ENCODE measurements at places on chromosomes 1 and 21. TPM values are rescaled to one million over a fixed set of nuclear protein-coding genes. Genes with fewer than 3 reads are reported as not detected.

- no peak for DNase-seq
- H3K27ac ChIP-seq = no peak overlapping the region
- no peaks in the 10 kb centered on the region for H3K27me3 ChIP-seq
- peaks cover 79% of the 10 kb centered on the region for H3K36me3 ChIP-seq
Measured at GRCh38 chr1:35390600-35391494, 122.3 kb downstream of the ZMYM4 start.

DNA sequence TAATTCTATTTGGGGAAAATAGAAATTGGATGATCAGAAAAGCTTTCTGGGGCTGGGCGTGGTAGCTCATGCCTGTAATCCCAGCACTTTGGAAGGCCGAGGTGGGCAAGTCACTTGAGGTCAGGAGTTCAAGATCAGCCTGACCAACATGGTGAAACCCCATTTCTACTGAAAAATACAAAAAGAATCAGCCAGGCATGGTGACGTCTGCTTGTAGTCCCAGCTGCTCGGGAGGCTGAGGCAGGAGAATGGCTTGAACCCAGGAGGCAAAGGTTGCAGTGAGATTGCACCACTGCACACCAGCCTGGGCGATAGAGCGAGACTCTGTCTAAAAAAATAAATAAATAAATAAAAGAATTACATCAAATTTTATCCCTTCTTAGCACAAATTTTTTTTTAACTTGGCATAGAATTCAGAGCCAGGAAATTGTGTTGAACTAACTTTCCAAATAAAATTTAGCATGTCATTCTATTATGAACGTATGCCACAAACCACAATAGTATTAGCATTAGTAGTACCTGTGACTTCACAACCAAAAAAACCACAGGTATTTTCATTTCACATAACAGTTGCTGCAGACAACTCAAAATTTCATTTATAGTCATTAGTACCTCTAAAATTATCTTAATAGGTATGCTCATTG, 4.5 kb upstream of the ANKRD13C start:
- no peaks in the 10 kb centered on the region for H3K27me3 ChIP-seq
- peaks cover 3% of the 10 kb centered on the region for H3K4me1 ChIP-seq
- no peak for DNase-seq
- H3K27ac ChIP-seq = no peak overlapping the region

- no peaks in the 10 kb centered on the region for H3K36me3 ChIP-seq
- DNase-seq = no peak
- H3K4me3 ChIP-seq = no peak overlapping the region
- no peak overlapping the region for H3K27ac ChIP-seq
- H3K27me3 ChIP-seq = no peaks in the 10 kb centered on the region
- H3K4me1 ChIP-seq = no peaks in the 10 kb centered on the region
Measured at GRCh38 chr1:245690156-245690690, 535.4 kb downstream of the KIF26B start.

- no peaks in the 10 kb centered on the region for H3K36me3 ChIP-seq
- H3K27me3 ChIP-seq = no peaks in the 10 kb centered on the region
- no peak for DNase-seq
- peaks cover 31% of the 10 kb centered on the region for H3K4me1 ChIP-seq
Measured at GRCh38 chr1:115809847-115810246, 31.1 kb downstream of the NHLH2 start.

- H3K36me3 ChIP-seq = no peaks in the 10 kb centered on the region
- no peak overlapping the region for H3K4me3 ChIP-seq
- H3K27ac ChIP-seq = peak overlapping the region; percentile 85
- peaks cover 33% of the 10 kb centered on the region for H3K4me1 ChIP-seq
- no peaks in the 10 kb centered on the region for H3K27me3 ChIP-seq
Measured at GRCh38 chr1:6358757-6359201, 34.8 kb downstream of the ACOT7 start.

The IL22RA1 gene
- 0.79 TPM for total RNA-seq

GRCh38 chr1:27430903-27431600, 38.6 kb downstream of the GPR3 start:
- H3K27ac ChIP-seq = peak overlapping the region; percentile 67
- DNase-seq = peak; percentile 47
- H3K4me3 ChIP-seq = no peak overlapping the region
- H3K27me3 ChIP-seq = no peaks in the 10 kb centered on the region
- H3K36me3 ChIP-seq = peaks cover 6% of the 10 kb centered on the region
- H3K4me1 ChIP-seq = peaks cover 97% of the 10 kb centered on the region

- no peak for DNase-seq
- H3K27ac ChIP-seq = no peak overlapping the region
- H3K4me3 ChIP-seq = no peak overlapping the region
- no peaks in the 10 kb centered on the region for H3K4me1 ChIP-seq
Measured at GRCh38 chr1:115215703-115216521, 122.1 kb downstream of the NGF start.

The RSPH1 gene
- 10.3 TPM for total RNA-seq

The URB1 gene
- total RNA-seq = 13.8 TPM

The KANK4 gene
- 6.4 TPM for total RNA-seq

The TAS1R3 gene
- total RNA-seq = 0.80 TPM

DNA sequence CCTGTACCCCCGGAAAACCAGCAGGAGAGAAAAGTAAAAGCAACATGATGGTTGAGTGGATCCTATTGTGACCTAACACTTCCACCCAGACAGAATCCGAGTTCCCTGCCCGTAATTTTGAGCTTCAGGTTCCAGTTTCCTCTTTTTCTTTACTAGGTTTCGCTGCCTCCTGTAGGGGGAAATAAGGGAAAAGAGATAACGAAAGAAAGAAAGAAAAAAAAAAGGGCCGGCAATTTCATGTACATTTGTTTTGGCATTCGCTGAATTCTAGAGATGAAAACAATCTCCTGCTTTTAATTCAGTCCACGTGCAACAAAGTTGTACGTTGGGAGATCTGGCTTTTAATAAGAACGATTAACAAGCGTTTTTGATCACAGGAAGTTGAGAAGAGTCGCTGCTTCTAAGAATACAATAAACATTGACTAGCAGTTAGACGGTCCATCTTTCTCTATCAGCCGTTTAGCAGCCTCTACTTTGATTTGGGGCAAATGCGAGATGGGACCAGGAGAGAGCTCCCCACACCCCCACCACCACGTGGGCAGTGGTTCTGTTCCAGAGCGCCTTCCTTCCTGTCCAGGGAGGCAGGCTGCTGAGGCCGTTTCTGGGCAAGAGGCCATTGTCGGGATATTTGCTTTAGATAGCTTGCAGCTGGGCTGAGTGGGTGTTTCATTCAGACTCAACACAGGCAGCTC, 155.9 kb upstream of the RUNX1 start:
- H3K36me3 ChIP-seq = no peaks in the 10 kb centered on the region
- H3K27me3 ChIP-seq = no peaks in the 10 kb centered on the region
- H3K4me3 ChIP-seq = peak overlapping the region; percentile 14
- peaks cover 9% of the 10 kb centered on the region for H3K4me1 ChIP-seq
- peak overlapping the region; percentile 73 for H3K27ac ChIP-seq
- DNase-seq = no peak

GRCh38 chr1:11802616-11802972, 3.2 kb downstream of the MTHFR start:
- no peak for DNase-seq
- peak overlapping the region; percentile 99 for H3K27ac ChIP-seq
- H3K4me3 ChIP-seq = peak overlapping the region; percentile 69
- no peaks in the 10 kb centered on the region for H3K27me3 ChIP-seq
- peaks cover 64% of the 10 kb centered on the region for H3K4me1 ChIP-seq

The GPR3 gene
- 0.76 TPM for total RNA-seq

DNA sequence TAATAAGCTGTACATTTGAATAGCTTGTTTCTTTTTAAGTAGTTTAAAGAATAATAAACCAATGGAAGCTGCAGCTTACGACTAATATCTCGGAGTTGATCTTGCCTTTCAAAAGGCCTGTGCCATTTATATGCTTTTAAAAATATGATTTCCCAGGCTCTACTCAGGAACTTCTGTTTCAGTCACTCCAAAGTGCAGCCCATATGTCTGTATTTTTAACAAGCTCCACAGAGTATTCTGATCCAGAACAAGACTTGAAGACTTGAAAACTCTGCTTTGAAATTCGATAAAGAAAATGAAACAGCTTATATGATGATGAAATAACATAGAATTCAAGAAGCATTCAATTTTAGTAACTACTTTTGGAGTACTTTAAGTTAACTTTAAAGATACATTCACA, 79.1 kb upstream of the PLPPR4 start:
- DNase-seq = no peak
- H3K4me3 ChIP-seq = no peak overlapping the region
- H3K27me3 ChIP-seq = no peaks in the 10 kb centered on the region
- H3K36me3 ChIP-seq = no peaks in the 10 kb centered on the region

- DNase-seq = no peak
- no peak overlapping the region for H3K27ac ChIP-seq
- no peaks in the 10 kb centered on the region for H3K4me1 ChIP-seq
Measured at GRCh38 chr21:15498455-15498854, 231.3 kb upstream of the USP25 start.

GRCh38 chr1:53126495-53126894, 15.9 kb downstream of the SLC1A7 start:
- no peak overlapping the region for H3K4me3 ChIP-seq
- no peaks in the 10 kb centered on the region for H3K27me3 ChIP-seq
- no peaks in the 10 kb centered on the region for H3K36me3 ChIP-seq
- H3K27ac ChIP-seq = no peak overlapping the region

DNA sequence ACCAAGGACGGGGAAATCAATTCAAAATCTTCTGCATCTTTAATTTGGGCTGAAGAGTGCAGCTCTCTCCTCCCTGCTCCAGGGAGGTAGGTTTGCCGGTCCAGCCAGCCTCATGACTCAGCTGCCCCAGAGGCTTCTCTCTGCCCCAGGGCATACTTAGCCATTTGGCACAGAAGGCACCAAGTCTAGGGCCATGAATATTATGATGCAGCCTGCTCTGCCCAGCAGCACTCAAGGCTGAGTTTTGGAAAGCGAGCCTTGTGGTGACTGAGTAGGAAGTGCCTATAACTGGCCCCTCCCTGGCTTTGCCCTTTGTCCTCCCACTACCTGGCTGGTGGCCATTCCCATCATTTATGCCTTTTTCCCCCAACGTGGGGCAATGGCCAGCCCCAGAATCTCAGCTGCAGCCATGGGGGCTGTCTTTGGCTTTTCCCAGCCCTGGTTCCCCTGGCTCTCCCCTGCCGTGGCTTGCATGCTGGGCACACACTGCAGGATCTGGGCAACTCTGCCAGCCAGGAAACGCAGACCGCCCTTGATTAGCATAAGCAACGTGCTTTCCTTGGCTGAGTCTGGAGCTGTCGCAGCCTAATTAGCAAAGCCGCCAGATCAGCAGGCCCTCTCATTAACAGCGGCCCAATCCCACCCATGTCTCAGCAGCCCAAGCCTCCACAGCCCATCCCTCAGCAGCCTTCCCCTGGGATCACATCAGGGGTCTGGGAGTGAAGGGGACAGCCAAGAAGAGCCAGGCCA, 258.6 kb upstream of the TMEM51 start:
- no peaks in the 10 kb centered on the region for H3K4me1 ChIP-seq
- H3K27ac ChIP-seq = no peak overlapping the region
- no peak overlapping the region for H3K4me3 ChIP-seq
- no peaks in the 10 kb centered on the region for H3K27me3 ChIP-seq

DNA sequence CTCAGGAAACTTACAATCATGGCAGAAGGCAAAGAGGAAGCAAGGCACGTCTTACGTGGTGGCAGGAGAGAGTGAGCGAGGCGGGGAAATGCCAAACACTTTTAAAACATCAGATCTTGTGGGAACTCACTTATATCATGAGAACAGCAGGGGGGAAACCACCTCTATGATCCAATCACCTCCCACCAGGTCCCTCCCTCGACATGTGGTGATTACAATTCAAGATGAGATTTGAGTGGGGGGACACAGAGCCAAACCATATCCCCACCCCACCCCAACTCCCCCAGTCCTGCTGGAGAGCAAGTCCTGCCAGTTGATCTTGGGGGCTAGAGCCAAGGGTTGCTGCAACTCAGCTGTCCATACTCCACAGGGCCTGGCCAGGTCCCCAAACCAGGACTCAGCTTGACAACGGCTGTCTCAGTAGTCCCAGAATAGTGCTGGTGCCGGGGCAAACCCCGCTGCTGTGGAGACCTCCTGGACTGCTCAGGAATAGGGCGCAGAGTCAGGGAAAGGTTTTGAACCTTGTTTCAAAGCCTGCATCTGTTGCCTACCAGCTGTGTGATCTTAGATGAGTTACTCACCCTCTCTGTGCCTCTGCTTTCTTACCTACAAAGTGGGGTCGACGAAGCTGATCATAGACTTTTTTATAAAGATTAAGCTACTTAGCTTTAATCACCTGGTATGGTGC, 79.5 kb downstream of the STUM start:
- H3K4me3 ChIP-seq = no peak overlapping the region
- peaks cover 13% of the 10 kb centered on the region for H3K4me1 ChIP-seq
- H3K36me3 ChIP-seq = no peaks in the 10 kb centered on the region
- H3K27me3 ChIP-seq = no peaks in the 10 kb centered on the region
- DNase-seq = no peak

DNA sequence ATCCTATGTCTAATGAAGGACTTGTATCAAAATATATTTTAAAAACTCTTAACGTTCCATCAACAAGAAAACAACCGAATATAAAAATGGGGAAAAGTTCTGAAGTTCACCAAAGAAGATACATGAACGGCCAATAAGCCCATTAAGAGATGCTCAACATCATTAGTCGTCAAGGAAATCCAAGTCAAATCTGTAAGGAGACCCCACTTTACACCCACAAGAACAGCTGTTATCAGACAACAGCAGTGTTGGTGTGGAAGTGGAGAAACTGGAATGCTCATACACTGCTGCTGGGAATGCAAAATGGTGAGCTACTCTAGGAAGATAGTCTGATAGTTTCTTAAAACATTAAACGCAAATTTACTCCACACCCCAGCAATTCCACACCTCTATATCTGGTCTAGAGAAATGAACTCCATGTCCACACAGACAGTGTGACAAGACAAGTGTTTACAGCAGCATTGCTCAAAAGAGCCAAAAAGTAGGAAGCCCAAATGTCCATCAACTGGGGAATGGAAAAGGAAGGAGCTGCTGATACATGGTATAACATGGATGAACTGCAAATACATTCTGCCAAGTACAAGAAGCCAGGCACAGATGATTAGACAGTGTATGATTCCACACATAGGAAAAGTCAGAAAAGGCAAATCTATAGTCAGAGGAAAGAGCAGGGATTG, 18.5 kb downstream of the UBE2G2 start:
- no peak overlapping the region for H3K27ac ChIP-seq
- no peak for DNase-seq

The MIXL1 gene
- not detected for total RNA-seq

- H3K4me1 ChIP-seq = no peaks in the 10 kb centered on the region
- DNase-seq = no peak
- no peaks in the 10 kb centered on the region for H3K27me3 ChIP-seq
- no peak overlapping the region for H3K4me3 ChIP-seq
- H3K27ac ChIP-seq = no peak overlapping the region
Measured at GRCh38 chr1:231219422-231220401, 21.3 kb upstream of the GNPAT start.

The MYCL gene
- 4.3 TPM for total RNA-seq

GRCh38 chr1:239392271-239392670, 5.9 kb downstream of the CHRM3 start:
- no peak overlapping the region for H3K27ac ChIP-seq
- DNase-seq = no peak
- no peaks in the 10 kb centered on the region for H3K36me3 ChIP-seq
- no peak overlapping the region for H3K4me3 ChIP-seq

The MIS18A gene
- total RNA-seq = 6.3 TPM

- DNase-seq = no peak
- no peaks in the 10 kb centered on the region for H3K27me3 ChIP-seq
Measured at GRCh38 chr1:198238121-198238520, 81.3 kb downstream of the NEK7 start.

The TINAGL1 gene
- total RNA-seq = 191 TPM

All from upper lobe of left lung (tissue), 6 donors.